ENCODE measurements at places on chromosomes 12 and 14.

DNA sequence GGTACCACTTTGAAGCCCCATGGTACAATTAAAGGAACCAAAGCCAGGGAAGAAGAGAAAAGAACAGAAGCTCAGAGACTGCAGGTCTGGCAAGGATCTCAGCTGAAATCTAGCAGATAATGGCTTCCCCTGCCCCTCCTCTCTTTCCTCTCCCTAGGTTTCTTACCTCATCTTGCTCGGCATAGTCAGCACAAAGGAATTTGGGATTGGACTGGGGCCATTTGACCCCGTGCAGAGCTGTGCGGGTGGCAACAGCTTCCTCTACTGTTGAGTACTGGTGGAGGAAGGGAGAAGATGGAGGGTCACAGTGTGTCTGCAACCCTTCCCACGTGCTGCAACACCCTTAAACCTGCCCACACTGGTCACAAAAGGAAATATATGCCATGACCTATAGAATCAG, 4.7 kb upstream of the CDH24 start:
- DNase-seq = no peak

- no peak for DNase-seq
Measured at GRCh38 chr14:96351986-96352385, 11.2 kb downstream of the ATG2B start.

GRCh38 chr12:33116284-33116683, 219.7 kb upstream of the PKP2 start:
- DNase-seq = no peak

- no peak for DNase-seq
Measured at GRCh38 chr14:65431245-65431644, 18.7 kb downstream of the FUT8 start.

DNA sequence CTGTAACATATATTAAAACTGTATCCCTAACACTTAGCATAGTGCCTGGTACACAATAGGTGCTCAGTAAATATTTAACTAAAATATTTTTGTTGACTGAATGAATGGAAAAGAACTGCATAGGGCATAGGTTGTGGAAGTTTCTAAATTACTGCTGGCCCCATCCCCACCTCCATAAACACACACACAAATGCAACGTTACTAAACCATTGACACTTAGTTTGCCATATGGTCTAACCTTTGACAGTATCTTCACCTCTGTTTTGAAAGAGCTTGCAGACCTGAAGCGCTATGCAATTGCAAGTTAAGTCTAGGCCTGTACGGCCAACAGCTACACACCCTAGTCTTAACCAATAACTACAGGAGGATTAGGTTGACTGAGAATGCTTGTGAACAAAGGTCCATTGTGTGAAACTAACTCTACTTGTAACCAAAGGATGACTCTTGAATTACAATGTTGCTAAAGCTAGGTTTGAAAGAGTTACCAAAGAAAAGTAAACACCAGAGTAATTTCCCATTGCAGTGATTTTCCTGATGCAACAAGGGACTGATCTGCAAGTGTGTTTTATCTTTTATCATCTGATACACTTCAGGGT, 924 bp upstream of the MANSC1 start:
- no peak for DNase-seq

- no peak for DNase-seq
Measured at GRCh38 chr12:1666685-1667162, 24.1 kb upstream of the ADIPOR2 start.

DNA sequence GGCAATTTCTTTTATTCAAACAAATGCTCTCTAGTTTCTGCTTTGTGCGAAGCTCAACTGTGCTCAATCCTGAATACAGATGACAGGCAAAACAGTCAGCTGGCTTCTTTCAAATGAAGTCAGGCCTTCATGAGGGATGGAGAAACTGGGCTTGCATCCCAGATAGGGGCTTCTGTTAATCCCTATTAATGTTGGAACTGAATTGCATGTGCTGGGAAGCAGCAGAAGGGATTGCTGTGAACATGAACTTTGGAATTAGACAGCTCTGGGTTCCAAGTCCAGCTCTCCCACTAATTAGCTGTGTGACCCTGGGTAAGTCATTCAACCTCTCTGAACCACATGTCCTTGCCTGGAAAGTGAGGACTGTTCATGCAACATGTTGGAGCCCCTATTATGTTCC, 21.1 kb upstream of the CORO1C start:
- DNase-seq = no peak

DNA sequence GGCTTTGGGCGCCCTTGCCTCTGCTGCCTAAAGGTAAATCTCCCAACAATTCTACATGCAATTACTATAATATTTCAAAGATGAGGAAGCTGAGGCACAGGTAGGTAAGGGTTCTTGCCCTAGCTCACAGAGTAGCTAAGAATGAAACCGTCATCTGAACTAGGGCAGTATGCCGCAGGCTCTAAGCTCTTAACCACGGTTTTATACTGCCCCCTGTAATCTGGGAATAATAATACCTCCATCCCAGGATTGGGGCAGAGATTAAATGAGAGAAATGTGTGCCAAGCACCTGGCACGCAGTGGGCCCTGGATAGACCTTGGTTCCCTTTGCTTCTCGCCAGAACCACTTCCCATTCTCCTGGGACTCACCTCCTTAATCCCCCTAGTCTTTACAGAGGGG, 1.5 kb upstream of the HRK start:
- DNase-seq = peak; percentile 20

Data from BE2C (cell line).